BJ (cell line): ENCODE measurements at places on chromosomes 5 and 9.

DNA sequence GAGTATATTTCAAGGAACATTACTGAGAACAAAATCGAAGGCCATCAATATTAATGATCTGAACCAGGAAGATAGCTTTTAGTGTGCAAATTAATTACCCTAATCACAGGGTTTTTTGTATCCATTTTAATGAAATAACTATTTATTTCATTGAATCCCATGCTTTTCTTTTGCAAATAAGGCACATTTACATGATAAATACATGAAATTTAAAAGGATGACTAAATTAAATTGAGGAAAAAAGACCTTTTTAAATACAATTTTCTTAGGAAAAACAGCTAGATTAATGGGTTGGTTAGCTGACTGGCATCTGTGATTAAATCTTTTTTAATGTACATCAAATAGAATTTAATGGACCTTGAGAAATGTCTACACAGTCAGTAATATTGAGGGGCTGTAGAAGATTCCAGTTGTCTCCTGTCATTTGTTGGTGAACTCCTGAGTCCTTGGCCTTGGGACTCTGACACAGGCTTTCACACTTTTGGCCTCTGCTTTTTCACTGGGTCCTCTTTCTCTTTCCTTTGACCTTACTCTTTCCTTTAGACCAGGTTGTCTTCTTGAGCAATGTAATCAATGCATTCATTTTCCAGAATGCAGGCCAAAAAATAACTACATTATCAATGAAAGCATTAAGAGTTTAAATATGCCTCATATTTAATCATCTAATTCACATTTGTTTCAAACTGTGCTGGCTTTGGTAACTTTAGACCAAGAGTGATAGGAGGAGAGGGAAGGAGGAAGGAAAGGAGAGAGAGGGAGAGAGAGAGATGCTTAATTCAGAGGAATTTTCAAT is 511.5 kb downstream of the ZNF608 start:
- DNase-seq: no peak

GRCh38 chr5:74041913-74042312 is 415.9 kb downstream of the ARHGEF28 start:
- no peak for DNase-seq

DNA sequence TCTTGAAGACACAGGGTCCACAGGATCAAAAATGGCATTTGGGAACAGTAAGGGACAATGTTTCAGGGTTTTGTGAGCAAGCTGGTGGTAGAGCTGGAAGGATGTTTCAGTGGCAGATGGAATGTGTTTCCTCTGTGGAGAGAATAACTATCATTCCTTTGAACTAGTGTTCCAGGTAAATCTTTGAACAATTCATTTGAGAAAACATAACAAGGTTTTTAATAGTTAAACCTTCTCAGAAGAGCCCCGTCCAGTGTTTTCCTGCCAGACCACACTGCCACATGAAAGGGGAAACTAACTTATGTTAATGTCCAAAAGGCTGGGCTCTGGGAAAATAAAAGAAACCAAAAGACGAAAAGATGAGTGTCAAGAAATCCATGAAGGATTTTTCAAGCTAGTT is 207.0 kb upstream of the ZNF462 start:
- DNase-seq: no peak

- DNase-seq: no peak
Measured at GRCh38 chr9:118295413-118295812, 591.2 kb downstream of the TLR4 start.

DNA sequence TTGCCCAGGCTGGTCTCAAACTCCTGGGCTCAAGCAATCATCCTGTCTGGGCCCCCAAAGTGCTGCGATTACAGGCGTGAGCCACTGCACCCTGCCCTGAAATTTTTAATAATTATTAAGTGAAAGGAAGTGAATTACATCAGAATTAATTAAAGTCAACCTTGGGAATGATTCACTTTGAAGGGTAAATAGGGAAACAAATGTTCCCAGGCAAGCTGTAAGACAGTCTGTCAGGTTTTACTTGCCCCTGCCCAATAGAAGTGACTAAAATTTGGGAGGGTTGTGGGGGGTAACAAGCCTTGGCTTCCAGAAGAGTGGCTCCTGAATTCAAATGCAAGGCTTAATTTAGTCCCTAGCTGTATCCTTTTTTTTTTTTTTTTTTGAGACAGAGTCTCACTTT is 1.3 kb upstream of the LIX1 start:
- DNase-seq: no peak

- DNase-seq: no peak
Measured at GRCh38 chr5:26940994-26941393, 97.4 kb downstream of the CDH9 start.

- DNase-seq: no peak
Measured at GRCh38 chr5:144950996-144951395, 780.3 kb downstream of the KCTD16 start.

DNA sequence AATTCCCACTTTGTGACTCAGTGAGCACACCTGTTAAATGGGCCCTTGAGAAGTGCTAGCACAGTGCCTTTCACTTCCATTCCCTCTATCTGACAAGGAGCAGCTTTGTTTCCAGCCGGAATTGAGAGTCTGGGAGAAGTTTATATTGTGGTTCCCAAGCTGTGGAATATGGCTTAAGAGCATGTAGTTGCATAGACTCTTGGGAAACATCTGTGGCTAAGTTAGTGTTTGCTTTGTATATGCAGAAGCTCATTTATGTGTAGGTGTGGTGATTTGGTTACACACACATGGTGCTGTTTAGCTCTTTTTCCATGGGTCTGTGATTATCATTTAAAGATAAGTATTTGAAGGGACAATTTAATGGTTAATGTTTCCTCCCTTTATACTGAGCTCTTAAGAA is 110.5 kb upstream of the HMHB1 start:
- no peak for DNase-seq

GRCh38 chr9:127825319-127826051 is 22.8 kb downstream of the FPGS start:
- DNase-seq: no peak
